D721Med (cell line): ENCODE measurements at places on chromosomes 2 and 18.

- no peak for DNase-seq
Measured at GRCh38 chr2:235001237-235002133, 49.7 kb downstream of the SH3BP4 start.

DNA sequence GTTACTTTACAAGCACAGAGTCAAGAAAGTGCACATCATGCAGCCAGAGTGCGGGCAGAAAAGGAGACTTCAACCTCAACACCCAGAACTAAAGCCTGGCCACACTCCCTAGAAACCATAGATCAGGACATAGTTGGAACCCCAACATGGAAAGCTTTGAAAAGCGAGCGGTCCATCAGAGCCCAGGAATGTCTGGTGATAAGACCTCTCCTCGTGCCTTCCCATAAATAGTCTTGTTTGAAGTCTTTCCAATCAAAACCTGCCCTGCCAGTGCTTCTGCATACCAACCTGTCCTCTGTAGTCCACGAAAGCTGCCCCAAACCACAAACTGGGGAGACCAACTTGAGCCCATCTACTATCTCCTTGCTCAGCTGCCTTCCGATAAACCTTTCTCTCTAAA is 55.5 kb downstream of the NEURL3 start:
- no peak for DNase-seq

DNA sequence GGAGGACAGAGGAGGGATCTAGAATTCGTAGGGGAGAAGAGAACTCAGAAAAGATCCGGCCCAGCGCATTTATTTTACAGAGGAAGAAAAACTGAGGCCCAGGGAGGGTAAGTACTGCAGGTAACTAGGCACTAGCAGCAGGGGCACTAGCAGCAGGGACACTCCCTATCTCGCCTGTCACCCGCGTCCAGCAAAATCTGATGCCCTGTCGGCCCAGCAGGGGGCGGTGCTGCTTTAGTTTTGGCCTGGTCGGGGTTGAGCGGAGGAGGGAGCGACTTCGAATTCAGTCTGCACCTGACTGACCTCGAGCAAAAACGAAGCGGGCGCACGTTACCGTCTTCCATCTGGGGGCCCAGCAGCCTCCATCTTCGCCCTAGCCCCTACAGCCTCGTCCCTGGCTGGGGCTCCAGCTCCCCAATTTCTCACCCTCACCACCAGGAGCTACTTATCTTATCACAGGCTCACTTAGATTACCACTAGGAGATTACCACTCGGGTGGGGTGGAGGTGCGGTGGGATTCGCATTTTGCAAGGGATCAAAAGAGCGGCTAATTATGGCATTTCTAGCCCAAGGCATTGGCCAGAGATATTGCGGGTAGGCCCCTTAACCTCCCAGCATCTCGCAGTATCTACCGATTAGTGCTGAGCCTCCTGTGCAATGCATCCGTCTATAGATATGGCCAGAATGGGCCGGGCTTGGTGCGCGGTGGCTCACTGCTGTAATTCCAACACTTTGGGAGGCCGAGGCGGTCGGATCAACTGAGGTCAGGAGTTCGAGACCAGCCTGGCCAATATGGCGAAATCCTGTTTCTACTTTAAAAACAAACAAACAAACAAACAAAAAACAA is 17.8 kb upstream of the CD8A start:
- DNase-seq, result peak; percentile 81

DNA sequence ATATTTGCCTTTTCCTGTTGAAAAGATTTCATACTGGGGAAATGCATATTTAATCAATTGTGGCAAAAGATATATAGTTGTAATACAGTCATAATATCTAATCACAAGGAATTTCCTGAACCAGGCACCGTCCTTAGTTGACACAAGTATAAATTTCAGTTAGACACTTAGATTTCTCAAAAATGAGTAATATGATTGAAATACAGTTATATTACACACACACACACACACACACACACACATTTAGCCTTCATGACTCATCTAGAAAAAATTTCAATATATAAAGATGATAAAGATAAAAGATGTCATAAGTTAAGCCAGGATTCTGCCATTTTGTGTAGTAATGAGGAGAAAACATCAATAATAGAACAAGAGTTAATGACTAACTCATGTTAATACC is 258.4 kb upstream of the ZNF804A start:
- DNase-seq, result no peak

DNA sequence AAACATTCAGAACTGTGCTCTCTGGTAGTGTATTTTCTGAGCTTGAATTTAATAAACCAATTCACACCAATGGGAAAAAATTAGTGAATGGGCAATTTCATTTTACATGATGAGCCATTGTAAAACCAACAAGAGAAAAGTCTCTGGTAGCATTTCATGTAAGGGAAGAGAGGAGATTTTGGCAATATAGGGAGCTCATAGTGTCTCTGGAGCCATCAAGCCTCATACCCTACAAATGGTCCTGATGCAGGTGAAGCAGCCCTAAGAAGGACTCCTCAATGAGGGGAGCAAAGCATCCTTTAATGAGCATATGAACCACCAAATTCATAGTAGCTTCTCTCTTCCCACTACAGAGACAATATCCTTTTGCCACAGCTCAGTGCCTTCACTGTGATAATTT is 373.0 kb downstream of the RIT2 start:
- DNase-seq, result no peak

GRCh38 chr2:73868204-73868978 is 24.4 kb upstream of the ACTG2 start:
- no peak for DNase-seq

GRCh38 chr2:119276864-119277263 is 53.2 kb downstream of the STEAP3 start:
- no peak for DNase-seq

- no peak for DNase-seq
Measured at GRCh38 chr2:147135376-147135775, 709.5 kb upstream of the ACVR2A start.

GRCh38 chr2:108267101-108267500 is 21.6 kb upstream of the SULT1C2 start:
- no peak for DNase-seq

- peak; percentile 87 for DNase-seq
Measured at GRCh38 chr18:58057291-58057965, 13.4 kb downstream of the NEDD4L start.

DNA sequence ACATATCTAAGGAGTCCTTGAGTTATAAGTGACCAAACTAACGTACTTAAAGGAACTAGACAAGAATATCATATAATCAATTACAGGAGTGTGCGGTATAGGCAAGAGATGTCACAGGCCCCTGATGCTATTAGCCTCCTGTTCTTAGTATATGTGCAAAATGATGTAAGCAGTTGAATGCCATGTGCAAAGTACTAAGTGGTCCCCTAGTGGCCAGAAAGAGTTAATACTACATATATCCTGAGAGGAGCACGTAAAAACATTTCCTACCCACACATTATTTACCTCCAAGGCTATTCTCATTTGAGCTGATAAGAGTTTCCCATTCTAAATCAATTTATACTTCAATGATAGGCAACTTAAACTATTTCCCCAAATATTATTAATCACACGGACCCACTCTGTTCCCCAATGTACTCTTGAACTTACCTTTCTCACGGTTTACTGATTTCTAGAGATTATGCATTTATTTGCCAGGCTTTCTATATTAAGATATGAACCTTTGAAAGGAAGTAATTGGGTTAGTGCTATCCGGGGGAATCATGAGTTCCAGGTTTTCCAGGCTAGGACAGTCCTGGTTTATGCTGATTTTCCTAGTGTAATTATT is 158.0 kb upstream of the KLHL14 start:
- DNase-seq, result no peak

GRCh38 chr2:158212301-158212700 is 110.6 kb downstream of the UPP2 start:
- DNase-seq, result no peak

DNA sequence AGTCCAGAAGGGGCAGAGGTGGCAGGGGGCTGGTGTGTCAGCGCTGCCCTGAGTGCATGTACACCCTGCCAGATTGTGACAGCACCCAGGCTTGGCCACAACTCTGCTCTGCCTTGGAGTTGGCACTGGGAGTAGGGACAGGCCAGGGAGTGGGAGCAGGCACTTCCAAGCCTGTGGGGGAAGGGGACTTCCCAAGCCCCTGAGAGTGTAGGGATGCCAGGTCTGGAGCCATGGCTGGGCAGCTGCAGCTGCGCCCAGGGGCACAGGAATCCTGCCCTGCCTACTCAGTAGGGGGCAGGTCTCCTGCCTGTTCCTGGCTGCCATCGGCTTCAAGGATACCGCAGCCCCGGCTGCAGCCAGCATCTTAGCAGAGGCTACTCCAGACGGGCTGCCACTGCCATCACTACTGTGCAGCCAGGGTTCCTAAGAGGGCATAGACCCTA is 109.4 kb downstream of the CALCRL start:
- no peak for DNase-seq

- no peak for DNase-seq
Measured at GRCh38 chr2:182259629-182260150, 167.1 kb downstream of the PDE1A start.

- DNase-seq, result no peak
Measured at GRCh38 chr18:37584217-37584616, 18.6 kb upstream of the CELF4 start.

DNA sequence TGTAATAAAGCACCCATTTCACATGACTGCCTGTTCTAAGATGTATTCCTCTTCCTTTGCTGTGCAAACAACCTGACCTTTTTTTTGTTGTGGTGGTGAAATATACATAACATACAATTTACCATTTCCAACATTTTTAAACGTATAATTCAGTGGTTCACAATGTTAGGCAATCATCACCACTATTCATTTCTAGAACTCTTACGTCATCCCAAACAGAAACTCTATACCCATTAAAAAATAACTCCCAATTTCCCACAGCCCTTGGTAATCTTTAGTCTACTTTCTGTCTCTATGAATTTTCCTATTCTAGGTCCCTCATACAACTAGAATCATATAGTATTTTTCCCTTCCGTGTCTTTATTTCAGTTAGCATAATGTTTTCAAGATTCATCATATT is 36.7 kb downstream of the RND3 start:
- no peak for DNase-seq

DNA sequence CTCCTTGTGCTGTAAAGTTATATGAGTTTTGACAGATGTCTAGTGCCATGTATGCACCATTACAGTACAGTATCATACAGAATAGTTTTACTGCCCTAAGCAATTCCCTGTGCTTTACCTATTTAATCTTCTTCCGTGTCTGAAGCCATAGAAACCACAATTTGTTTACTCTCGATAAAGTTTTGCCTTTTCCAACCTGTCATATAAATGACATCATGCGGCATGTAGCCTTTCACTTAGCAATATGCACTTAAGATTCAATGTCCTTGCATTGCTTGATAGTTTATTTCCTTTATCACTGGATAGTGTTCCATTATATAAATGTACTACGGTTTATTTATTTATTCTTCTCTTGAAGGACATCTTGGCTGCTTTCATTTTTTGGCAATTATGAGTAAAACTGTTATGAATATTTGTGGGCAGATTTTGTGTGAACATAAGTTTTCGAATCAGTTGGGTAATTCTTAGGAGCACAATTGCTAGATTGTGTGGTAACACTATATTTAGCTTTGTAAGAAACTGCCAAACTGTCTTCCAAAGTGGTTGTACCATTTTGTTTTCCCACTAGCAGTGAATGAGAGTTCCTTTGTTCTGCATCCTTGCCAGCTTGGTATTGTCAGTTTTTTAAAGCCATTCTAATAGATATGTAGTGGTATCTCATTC is 136.8 kb upstream of the MAP3K20 start:
- DNase-seq, result no peak

DNA sequence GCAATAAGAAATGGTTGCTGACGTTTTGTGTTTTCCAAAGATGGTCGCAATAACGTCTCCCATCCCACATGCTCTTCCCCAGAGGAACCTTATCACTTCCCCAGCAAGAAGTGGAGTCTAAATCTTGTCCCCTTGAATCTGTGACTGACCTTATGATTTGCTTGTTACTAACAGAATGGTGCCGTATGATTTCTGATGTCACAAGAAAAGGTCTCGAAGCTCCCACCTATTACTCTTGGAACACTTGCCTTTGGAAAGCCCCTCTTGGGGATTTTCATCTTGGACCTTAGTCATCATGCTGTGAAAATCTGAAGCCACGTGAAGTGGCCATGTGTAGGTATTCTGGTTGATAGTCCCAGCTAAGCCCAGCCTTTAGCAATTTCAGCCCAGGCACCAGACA is 86.2 kb upstream of the GLS start:
- no peak for DNase-seq

- no peak for DNase-seq
Measured at GRCh38 chr2:122670897-122671296, 915.4 kb downstream of the TSN start.

- DNase-seq, result no peak
Measured at GRCh38 chr18:22088029-22088428, 81.4 kb upstream of the GATA6 start.

- DNase-seq, result no peak
Measured at GRCh38 chr2:225737556-225737955, 338.0 kb downstream of the NYAP2 start.

GRCh38 chr18:55735199-55735855 is 147.3 kb upstream of the TCF4 start:
- no peak for DNase-seq

- no peak for DNase-seq
Measured at GRCh38 chr2:118417406-118418120, 329.3 kb downstream of the INSIG2 start.

GRCh38 chr18:44197832-44198611 is 482.7 kb upstream of the SETBP1 start:
- DNase-seq, result no peak

- no peak for DNase-seq
Measured at GRCh38 chr18:62245699-62246098, 58.6 kb downstream of the RELCH start.

DNA sequence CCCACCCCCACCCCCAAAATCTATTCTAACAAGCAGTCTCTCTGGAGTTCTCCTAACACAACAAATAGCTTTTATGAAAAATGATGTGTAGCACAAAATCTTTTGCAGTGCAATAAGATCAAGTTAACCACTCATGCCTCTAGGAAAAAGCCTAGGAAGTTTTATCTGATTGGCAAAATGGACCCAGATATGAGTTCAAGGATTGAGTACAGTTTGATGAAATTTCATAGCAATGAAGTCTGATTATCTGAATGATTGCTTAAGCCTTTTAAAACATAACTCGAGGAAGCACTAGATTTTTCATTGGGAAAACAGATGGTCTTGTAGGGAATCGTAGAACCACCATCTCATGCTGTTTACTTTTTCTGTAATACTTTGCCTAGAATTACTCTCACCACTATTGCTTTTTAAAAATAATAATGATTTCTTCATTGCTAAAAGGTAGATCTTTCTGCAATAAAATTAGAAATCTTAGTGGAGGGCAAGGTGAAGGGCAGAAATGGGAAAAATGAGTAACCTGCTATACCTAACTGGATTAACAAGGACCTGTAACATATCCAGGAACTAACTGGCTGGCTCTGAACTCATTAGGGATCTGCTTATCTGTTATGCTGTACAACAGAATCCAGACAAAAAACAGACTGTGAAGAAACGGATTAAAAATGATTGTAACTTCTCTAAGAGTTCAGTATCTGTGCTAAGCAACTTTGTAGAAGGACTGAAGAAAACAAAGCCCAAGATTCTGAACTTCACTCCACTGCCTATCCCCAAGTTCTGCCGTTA is 73.7 kb upstream of the ETAA1 start:
- no peak for DNase-seq

DNA sequence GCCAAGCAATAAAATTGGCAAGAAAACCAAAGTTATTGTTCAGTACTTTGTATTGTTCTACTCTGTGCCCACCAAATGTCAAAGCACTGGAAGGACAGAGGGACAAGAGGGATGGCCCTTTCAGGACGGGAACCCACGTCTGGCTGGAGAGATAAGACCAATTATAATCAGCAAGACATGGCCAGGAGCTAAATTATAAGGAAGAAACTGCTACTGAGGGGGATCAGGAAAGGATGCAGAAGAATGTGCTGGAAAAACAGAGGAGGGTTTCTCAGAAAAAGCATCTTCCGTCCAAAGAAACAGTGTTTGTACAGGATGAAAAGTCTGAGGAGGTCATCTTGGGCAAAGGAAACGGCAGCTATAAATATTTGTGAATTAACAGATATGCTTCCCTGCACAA is 46.4 kb upstream of the NARS1 start:
- no peak for DNase-seq
